ENCODE measurements at places on chromosomes 3 and 15.
A peak's percentile ranks its signal among the peaks of the same experiment; 100 is the strongest.

DNA sequence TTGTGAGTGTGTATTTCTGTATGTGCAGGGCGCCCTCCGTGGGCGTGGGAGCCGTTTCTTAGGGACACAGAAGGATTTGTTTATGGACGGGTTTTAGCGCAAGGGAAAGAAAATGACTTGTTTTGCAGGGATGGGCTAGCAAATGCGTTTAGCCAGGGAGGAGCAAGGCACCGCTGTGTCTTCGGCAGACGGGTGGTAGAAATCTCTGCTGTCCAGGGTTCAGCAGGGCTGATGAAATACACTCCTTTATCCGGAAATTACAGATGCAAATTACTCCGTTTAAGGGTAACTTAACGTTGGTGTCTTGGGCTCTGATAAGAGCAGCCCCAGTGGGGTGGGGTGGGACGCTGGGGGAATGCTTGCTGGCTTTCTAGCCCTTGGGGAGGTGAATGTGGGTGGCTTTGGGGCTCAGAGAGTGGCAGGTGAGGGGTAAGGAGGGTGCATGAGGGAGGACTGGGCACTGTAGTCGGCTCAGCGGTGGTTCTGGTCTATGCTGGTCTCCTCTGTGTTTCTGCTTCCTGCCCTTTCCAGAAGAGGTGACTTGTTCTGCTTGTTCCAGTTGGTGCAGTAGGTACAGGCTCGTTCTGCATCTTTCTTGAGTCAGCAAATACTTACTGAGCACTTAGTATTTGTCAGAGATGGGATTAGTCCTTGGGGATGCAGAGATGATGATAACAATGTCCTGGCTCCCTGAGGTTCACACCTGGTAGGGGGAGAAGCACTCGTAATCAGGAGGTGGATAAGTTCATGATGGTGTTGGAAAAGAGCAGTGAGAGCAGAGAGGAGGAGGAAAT, 954 bp downstream of the SV2B start:
- no peak for DNase-seq

DNA sequence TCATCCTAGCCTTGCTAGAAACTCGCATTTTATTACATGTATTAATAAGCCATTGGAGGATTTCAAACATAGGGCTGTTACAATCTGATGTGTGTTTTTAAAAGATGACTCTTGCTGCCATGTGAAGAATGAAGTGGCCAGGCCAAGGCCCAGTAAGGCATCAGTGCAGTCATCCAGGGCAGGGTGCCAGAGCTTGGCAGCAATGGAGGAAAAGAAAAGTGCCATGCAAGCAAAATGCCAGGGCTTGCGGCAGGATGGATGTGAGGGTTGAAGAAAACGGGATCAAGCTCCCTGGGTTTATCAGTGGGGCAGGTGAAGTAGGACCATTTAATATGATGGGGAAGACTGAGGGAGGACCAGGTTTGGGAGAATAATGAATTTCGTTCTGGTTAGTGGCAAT, 183.6 kb downstream of the MINAR1 start:
- DNase-seq = no peak

DNA sequence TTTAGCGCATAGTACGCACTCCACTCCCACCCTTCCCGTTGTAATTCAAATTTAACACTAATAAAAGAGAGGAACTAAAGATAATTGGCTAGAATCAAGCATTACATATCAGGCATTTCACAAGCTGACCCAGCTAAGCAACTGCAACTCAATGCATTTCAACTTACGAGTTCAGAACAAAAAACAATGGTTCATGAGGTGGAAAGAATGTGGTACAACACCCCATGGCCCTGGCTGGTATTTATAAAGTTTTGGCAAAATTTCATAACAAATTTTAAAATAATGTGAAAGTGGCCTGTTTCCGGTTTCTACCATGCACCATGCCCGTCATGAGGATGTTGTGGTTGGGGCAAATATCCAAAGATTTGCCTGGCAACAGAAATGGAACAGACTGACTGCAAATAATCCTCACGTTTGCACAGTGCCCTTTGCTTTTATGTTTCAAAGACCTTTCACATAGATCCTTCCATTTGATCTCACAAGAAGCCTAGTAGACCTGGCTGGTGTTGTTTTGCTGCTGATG, 455.3 kb upstream of the NR2F2 start:
- DNase-seq = no peak

- peak; percentile 77 for DNase-seq
Measured at GRCh38 chr15:101174152-101174920, 77.5 kb downstream of the CHSY1 start.

- DNase-seq = no peak
Measured at GRCh38 chr15:60074181-60074885, 70.2 kb downstream of the FOXB1 start.

- DNase-seq = no peak
Measured at GRCh38 chr3:71905426-71905825, 120.5 kb upstream of the PROK2 start.

- DNase-seq = no peak
Measured at GRCh38 chr3:142664311-142664710, 59.5 kb upstream of the TRPC1 start.

- DNase-seq = no peak
Measured at GRCh38 chr3:70766301-70766700, 453.9 kb upstream of the MDFIC2 start.

DNA sequence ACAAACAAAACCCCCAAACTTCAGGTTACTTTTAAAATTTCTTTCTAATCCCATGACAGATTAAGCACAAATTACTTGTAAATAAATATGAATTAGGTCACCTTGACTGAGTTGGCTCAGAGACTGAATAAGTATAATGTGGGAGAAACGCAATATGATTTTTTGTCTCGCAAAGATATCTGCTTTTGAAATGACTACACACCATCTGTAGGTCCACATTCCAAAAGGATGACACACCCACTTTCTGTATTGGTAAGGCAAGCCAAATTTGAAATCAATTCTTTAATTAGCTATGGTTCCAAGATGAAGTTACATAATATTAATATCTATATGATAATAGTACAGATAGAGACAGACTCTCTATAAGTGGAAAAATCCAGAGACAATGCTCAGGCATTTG, 66.9 kb upstream of the CSPG5 start:
- DNase-seq = no peak

DNA sequence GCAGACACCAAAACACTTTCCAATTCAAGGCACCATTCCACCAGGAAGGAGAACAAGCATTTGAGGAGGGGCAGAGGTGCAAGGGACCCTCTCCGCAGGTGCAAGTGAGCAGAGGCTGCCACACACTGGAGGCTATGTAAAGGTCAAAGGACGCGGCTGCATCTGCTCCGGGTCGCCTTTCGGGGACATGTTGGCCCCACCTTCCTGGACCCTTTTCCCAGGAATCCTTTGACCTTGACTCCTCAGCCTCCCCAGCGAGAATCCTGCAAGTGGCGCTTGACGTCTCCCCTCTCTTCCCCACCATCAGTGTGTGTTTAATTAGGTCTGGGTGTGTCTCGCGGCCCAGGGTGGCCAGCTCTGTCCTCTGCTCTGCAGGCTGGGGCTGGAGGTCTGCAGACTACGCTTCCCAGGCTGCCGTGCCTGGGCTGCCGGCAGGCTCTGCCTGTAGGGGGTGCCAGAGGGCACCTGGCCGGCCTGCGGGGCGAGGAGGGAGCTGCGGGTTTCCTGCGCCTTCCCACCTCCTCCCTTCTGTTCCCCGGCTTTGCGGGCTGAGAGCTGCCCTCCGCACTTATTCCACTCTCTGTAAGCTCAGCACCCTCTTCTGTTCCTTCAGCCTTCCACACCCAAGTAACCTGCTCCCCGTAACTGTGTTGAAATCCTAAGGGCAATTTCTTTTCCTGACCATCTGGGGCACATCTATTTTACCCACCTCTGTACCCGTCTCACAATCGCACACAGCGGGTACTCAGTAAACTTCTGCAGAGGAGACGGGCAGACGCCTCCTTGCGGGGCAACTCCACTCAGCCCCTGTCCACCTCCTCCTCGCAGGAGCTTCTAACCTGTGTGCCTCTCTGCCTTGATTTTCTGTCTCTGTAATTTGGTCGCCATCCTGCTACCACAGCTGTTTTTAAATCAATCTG, 129.8 kb downstream of the NSMCE3 start:
- no peak for DNase-seq

DNA sequence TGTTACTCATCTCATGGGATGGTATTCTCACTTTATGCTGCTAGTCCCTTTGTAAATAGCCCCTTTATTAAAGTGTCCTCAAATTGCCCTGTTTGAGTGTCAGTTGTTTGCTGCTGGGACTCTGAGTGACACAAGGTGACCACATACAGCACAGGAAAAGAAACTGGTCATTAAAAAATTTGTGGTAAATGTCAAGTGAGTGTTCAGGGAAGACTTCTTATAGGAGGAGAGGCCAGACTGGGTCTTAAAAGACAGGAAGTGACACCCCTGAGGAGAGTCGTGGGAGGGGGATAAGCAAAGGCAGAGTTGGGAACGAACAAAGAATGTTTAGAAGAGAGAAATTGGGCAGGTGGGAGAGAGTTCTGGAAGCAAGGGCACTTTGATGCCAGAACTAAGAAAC, 35.2 kb downstream of the CCR3 start:
- no peak for DNase-seq

GRCh38 chr3:123401836-123402530, 46.9 kb downstream of the ADCY5 start:
- DNase-seq = no peak

GRCh38 chr3:135055449-135055848, 260.4 kb downstream of the EPHB1 start:
- DNase-seq = no peak

GRCh38 chr3:10371167-10371566, 50.3 kb upstream of the SEC13 start:
- DNase-seq = no peak

- DNase-seq = no peak
Measured at GRCh38 chr15:65790694-65791334, 1.3 kb downstream of the DENND4A start.

DNA sequence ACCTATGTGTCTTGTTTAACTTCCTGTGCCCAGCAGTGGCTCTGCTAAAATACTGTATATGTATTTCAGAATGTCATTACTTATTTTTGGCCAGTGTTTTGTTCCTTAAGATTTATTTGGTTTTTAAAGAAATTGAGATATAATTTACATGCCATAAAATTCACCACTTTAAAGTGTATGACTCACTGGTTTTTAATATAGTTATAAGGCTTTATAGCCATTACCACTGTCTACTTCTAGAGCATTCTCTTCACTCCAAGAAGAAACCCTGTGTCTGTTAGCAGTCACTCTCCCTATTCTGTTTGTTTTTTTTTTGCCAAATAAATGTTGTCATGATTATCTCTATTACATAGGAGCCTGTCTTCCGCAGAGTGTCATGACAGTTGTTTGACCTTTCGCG, 25.8 kb downstream of the PPM1L start:
- DNase-seq = no peak

GRCh38 chr3:56919137-56919796, 117.5 kb upstream of the ARHGEF3 start:
- no peak for DNase-seq

DNA sequence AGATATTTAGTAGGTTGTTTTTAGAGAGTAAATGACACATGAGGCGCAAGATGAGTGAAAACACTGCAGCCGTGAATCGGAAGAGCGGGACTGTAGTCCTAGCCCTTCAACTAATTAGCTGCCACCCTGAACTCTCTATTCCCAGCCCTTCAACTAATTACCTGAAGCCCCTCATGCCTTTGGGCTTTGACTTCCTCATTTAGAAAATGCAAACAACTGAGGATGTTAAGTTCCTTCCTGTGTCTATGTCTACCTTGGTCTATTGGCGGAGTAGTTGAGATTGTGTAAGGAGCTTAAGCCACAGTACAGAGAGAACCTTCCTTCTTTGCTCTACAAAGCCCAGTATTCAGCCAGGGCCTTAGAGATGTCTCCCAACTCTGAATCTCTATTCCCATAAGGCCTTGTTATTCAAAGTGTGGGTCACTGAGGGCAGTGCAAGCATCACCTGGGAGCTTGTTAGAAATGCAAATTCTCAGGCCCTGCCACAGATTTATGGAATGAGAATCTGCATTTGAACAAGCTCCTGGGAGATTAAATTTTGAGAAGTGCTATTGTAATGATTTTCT, 71.8 kb upstream of the SCN5A start:
- no peak for DNase-seq

GRCh38 chr3:17951241-17951640, 208.8 kb upstream of the TBC1D5 start:
- no peak for DNase-seq

GRCh38 chr15:94130504-94130903, 100.9 kb upstream of the MCTP2 start:
- no peak for DNase-seq

DNA sequence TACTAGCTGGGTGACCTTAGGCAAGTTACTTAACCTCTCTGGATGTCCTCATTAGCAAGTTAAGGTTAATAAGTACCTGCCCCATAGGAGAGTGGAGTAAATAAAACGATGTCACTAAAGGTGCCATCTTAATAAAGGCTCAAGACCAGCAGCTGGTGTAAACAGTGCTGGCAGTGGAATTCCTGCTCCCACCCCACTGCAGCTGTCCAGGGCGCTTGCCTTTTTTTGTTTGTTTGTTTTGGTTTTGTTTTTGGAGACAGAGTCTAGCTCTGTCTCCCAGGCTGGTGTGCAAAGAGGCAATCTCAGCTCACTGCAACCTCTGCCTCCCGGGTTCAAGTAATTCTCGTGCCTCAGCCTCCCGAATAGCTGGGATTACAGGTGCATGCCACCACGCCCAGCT, 28.9 kb downstream of the IDH3A start:
- no peak for DNase-seq

GRCh38 chr3:111846039-111846438, 13.0 kb upstream of the PHLDB2 start:
- no peak for DNase-seq

DNA sequence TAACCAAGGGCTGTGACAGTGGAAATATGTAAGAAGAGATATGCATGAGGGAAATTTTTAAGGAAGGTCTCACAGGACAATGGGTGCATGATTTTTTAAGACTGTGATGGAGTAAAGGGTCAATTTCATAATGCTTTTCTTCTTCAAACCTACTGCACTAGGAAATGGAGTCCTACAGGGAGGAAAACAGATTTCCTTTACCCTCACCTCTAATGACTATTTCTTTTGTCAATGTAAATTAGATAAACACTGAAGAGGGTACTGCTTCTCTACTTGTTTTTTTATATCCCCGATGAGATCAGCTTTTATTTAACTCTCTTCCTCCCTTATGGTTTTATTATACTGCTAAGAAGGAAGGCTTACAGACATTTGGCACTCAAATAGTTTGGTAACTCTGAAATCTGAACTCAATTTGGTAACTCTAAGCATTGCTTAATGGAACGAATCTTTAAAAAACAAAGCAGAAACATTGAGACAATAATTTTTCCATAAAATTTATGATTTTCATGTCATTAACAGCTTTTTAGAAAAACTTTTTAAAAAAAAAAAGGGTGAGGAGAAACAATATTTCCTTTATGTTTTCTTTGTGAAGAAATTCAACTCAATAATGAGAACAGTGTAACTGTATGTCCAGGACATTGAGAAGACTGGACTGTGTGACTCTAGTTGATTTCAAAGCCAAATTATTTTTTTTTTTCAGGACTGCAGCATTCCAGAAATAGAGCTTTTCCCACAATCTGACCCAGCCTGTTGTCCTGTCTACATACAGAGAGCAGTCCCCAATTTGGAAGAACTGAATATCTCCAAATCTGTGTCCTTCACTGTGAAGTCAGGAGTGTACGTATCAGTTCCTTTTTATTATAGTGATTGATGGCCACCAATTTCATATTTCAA, 64.4 kb downstream of the CRYBG3 start:
- DNase-seq = no peak

Data from suprapubic skin (tissue), 4 donors.